ENCODE measurements at places on chromosomes 6 and 20.

- DNase-seq = no peak
These were observed 19.0 kb upstream of the SERINC3 start for GRCh38 chr20:44540834-44541233.

- DNase-seq = no peak
These were observed 84.8 kb upstream of the EYA2 start for GRCh38 chr20:46809706-46810360.

DNA sequence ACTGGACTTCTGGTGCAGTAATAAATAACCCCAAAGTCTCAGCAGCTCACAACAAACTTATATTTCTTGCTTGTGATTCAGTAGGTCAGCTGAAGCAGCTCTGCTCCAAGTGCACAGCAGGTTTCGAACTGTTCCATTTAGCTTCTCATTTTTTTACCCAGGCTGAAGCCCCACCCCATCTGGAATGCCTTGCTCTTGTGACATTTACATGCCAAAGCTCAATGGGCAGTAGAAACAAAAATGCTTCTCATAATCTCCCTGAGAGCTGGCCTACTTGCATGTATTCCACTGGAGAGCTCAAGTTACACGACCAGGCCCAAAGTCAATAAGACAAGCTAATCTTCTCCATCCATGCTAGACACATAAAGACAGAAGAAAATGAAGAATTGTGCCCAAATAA lies 165.2 kb downstream of the HAO1 start:
- no peak for DNase-seq

DNA sequence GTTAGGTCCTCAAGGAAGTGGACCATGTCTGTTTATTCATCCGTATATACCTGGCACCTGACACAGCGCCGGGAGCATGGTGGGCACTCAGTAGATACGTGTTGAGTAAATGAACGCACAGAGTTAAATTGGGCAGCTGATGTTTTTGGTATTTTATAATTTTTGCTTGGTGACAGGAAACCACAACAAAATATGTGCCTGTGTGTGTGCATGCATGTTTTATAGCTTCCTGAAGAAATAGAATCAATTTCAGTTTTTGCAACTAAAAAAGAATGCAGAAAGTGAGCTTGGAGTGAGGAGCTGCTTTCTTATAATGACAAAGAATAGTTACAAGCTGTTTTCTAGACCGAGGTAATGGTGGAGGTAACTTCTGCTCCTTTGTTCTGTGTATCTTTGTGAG lies 91.4 kb downstream of the PLCB4 start:
- DNase-seq = no peak

DNA sequence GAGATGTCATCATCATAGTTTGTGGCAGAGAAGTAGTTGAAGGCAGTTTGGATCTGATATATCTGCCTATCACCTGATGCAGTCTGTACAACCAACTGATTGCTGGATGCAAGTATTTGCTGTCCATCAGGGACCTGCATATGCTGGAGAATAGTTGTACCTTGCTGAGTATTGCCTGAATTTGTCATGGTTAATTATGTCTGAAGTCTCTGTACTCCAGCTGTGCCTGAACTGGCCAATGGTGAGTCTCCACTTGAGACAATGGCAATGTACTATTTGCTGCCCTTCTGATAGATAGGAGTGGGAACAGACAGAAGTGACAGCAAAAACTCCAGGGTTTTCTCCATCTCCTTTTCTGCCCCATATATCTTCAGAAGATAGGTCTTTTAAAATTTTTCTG lies 531.5 kb downstream of the EPHA7 start:
- no peak for DNase-seq

- DNase-seq = no peak
These were observed 458 bp upstream of the ARMC12 start for GRCh38 chr6:35736253-35736894.

DNA sequence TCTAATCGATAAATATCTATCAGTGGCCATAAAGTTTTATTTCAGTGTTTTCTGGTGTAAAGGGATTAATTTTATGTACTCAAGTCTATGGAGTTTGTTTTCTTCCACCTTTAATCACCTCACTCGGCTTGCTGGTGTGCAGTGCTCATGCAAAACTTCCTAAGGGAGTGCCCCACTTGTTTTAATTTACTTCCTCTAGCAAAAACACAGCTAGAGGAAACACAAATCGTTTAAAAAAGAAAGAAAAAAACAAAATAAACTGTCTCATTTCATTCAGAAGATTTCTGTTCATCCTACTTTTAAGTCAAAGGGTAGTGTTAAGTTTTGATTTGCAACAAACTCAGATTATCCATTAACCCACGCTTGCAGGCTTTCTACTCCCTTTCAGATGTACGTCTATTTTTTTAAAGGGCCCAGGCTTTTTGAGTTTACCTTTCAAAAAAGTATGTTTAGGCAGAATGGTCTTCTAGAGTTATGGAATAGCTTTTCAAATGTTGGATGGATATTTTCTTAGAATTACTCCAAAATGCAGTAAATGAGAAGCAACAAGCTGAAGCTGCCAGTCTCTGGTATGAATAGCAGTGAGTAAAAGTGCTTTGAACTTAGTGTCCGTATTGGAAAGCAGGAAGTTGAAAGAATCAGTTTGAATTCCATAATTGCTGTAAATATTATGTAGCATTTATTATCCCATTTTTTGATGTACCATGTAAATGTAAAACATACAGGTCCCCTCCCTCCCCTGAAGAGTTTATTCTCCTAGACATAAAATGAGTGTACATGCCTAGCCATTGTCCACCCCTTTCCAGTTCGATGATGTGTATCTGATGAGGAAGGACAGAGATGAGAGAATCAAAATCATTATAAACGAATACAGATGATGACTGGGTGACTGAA lies 113.3 kb downstream of the SLC16A10 start:
- no peak for DNase-seq

DNA sequence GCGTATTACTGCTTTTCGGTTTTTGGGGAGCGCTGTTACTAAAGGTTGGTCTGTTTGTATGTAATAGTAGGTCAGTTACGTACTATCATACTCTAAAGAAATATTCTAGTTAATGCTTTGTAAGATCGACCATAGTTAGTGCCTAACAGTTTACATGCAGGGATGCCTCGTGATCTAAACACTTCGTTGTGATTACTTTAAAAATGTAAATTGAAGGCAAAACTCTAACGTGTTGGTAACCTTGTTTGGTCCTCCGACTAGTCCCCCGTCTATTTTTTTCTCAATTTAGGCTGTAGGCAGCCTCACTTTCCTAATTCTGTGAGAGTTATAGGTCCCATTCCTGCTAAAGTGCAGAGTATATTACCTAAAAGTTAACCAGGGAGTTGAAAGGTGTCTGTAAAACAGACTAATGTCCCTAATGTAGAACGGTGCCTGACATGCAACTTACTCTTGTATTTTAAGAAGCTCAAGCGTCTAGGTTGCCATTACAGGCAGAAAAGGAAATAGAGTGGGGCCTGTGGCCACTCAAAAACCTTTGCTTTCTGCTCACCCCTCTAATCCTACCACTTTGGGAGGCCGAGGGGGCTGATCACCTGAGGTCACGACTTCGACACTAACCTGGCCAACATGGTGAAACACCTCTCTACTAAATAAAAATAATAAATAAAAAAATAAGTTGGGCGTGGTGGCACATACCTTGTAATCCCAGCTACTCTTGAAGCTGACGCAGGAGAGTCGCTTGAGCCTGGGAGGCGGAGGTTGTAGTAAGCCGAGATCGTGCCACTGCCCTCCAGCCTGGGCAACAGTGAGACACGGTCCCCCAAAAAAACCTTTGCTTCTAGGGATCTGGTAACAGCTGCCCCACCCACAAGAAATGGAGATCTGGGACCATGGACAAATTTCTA lies 37.8 kb downstream of the HFE start:
- DNase-seq = no peak

DNA sequence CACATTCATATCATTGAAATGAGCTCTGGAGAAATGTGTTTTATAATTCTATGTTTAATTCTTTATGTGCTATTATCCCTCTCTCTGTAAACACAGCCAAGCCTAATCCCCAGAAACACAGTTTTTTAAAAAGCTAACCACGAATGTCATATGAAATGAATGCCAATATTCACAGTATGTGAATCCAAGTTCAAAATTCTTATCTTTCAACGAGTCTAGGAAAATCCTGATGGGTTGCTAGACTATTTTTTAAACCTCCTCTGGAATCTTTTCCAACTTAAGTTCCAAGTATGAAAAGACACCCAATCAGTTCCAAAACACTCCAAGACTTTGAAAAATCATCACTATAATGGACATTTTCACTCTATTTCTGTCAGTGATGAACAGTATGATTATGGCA lies 689.3 kb downstream of the HACE1 start:
- DNase-seq = no peak

DNA sequence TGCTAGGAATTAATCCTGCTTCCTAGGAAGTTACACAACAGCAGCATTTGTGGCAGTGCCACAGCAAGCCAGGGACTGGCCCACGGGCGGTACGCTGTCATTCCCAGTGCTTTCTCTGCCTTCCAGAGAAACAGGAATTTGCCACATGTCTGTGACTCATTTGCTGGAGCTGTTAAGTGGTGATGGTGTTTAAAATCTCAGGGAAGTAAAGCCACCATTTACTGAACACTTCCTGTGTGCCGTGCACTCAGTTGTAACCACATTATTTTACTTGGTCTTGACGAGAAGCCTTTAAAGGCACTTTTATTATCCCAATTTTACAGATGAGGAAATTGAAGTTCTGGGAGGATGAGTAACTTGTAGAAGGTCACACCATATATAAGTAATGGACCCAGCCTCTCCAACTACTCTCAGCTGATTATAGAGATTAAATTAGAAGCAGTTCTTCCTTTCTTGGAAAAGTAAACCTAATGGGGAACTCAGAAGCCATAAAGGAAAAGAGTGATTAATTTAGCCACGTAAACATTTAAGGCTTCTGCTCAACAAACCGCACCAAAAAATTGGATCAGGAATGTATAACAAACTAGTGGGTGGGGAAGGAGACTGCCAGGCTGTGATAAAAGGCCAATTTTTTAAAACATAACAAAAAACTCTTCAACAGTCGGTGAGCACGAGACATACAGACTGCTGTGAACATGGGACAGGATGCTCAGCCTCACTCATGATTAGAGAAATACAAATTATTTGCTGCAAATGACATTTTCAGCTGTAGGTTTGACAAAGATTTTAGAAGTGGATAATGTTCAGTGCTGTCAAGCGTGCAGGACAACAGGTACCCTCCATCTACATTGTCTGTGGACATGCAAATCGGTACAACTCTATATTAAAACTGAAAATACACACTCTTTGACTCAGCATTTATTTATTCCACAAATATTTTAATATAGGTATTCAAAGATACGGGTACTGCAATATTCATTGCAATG lies 311.2 kb downstream of the NRN1 start:
- peak; percentile 42 for DNase-seq

- DNase-seq = no peak
These were observed 93.1 kb downstream of the CHD6 start for GRCh38 chr20:41524980-41525613.

- no peak for DNase-seq
These were observed 368.1 kb upstream of the PLCB4 start for GRCh38 chr20:8700756-8701155.

DNA sequence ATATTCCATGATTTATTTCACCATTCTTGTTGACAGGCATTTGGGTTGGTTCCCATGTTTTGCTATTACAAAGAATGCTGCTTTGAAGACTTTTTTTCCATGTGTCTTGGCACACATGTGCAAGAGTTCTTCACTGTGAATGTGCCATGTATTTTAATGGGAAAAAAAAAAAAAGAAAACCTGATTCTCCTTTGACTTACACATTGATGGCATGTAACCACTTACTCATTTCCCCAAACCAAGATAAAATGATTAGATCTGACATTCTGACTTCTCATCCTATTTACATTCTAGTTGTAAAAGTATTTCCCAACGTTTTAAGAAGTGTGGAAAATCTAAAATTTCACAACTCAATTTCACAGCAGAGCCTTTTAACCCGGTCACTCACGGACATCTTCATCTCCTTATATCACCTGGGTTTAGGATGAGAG lies 4.4 kb downstream of the CAP2 start:
- DNase-seq = no peak

DNA sequence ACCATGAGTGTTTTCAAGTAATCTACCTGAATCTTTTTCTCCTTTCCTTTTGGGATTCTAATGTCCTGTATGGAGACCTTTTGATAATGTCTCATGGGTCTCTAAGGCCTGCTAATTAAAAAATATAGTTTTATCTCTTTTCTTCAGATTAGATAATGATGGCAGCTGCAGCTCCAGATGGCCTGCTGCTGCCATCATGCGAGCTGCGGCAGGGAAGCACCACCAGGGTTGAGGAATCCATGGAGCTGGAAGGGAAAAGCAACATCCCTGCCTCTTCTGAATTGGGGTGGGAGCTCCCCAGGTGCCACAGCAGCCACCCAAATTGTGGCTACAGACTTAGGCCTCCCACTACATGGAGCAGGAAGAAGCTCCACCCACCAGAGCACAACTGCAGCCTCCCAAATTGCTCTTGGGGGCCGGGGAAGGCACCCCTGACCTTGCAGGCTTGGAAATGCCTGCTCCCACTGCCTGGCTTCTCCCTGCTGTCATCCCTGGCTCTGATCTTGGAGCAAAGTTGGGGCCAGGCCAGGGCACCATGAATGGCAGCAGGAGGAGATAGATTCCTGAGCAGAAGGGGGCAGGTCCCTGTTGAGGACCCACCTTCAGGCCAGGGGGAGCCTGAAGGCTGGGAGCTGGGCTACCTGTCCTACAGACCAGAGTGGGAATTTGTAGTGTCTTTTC lies 189.6 kb upstream of the MAN1A1 start:
- DNase-seq = no peak

GRCh38 chr20:64047968-64048401 lies 1.5 kb downstream of the SOX18 start:
- DNase-seq = no peak

GRCh38 chr6:87124074-87124473 lies 29.2 kb upstream of the CGA start:
- no peak for DNase-seq

GRCh38 chr20:56160956-56161355 lies 87.6 kb upstream of the MC3R start:
- DNase-seq = no peak

DNA sequence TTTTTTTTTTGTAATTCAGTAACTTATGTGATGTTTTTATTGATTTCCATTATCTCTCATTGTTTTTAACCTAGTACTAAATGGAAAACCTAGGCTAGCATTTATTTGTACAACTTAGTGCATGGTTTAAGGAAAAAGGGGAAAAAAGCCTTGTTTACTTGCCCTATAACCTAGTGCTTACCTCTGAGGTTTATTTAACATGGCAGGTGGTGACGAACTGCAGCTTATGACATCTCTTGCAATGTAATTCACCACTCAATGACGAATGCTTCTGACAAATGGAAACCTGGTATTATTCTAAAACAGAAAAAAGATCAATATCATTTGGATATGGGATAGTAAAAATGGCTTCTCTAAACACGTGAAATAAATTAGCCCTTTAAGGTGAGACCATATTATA lies 618.6 kb upstream of the FLRT3 start:
- DNase-seq = no peak

GRCh38 chr6:13863699-13864155 lies 49.4 kb upstream of the MCUR1 start:
- DNase-seq = no peak
